Mucosa of gallbladder (tissue), 1 donor: ENCODE measurements at places on chromosomes 3 and 15. TPM values are rescaled to one million over a fixed set of nuclear protein-coding genes. Genes with fewer than 3 reads are reported as not detected.

- no peak for DNase-seq
Measured at GRCh38 chr3:157530637-157531300, 27.6 kb upstream of the VEPH1 start.

The ACOX2 gene
- 19.5 TPM for total RNA-seq

DNA sequence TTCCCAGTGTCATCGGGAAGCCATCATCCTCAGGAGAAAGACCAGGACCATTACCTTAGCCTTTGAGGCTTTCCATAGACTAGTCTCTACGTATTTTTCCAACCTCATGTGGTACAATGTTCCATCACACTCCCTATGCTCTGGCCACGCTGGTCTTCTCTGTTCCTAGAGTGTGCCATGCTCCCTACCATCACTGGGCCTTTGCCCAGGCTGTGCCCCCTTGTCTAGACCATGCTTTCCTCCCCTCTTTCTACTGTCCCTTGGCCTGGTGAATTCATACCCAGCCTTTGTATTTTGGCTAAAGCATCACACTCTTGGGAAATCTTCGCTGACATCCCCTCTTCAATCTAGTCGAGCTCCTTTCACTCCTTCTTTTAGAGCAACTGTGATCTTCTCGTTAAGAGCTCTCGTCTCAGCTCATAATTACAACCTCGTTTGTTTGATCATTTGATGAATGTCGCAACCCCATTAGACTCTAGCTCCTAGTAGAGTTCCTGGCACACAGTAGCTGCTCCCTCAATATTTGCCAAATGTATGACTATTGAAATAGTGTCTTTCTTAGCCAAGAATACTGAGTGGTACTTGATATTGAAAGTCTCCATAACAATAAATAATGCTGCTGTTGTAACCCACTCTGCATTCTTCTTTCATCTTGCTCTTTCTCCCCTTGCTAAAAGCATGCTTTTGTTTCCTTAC is 100.2 kb upstream of the FAM3D start:
- no peak for DNase-seq

The SH3GL3 gene
- not detected for total RNA-seq

- DNase-seq, result no peak
Measured at GRCh38 chr3:33942483-33943150, 144.2 kb downstream of the PDCD6IP start.

- DNase-seq, result no peak
Measured at GRCh38 chr3:150822636-150823035, 59.7 kb upstream of the SIAH2 start.

The ABI3BP gene
- total RNA-seq, result 215 TPM

DNA sequence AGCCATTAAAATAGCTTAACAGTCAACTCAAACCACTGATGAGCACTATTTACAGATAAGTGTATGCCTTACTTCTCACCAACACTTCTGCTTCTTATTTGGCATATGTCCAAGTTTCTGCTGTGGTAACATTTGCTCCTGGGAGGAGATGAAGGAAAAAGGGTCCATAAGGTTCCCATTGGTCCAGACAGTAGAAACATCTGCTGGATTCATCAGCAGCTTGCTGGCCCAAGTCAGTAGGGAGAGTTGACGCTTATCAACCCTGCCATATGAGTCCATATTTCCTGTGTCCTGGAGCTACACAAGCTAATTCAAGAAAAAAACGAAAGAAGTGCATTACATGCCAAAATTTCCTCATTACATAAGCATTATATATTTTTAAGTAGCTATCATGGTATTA is 824.5 kb downstream of the CADM2 start:
- DNase-seq, result no peak

DNA sequence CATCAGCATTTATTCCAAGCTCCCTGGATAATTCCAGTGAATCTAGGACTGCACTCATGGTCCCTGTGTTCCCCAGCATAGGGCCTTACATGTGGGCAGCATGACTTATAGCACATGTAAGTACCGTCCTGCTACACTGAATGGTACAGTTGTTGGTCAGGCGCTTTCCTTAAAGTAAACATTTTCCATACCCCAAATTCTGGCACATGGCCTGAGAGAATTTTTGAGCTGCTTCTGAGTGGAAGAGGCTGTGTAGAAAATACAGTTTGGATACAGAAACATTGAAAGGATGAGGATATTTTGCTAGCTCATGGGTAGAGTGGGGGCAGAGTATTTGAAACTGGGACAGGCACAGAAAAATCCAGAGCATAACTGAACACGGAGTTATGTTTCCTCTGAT is 27.6 kb downstream of the CORO2B start:
- DNase-seq, result no peak

DNA sequence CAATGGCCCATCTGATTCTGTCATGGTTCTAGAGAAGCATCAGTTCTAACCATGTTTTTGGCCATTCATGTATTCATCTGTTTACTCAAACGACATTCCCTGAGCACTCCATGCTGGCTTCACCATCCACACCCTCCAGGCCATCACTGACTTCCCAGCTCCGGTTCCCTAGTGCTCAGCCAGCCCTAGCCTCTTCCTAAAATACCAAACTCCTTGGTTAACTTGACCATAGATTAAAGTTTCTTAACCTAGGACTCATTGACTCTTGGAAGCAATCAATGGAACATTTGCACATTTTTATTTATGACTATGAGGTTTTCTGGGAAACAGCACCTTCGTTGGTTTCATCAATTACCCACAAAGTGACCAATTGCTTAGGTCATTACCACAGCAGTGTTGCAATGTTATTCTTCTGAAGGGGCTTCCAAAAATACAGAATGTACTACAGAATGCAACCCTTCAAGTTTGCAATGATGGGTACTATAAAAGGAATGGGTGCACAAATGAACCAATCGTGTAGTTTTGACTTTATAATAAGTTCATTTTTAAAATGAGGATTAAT is 27.2 kb upstream of the SLC25A36 start:
- no peak for DNase-seq

- peak; percentile 44 for DNase-seq
Measured at GRCh38 chr15:80977627-80978036, 12.0 kb downstream of the MESD start.

- no peak for DNase-seq
Measured at GRCh38 chr15:67043939-67044771, 21.2 kb upstream of the SMAD3 start.

DNA sequence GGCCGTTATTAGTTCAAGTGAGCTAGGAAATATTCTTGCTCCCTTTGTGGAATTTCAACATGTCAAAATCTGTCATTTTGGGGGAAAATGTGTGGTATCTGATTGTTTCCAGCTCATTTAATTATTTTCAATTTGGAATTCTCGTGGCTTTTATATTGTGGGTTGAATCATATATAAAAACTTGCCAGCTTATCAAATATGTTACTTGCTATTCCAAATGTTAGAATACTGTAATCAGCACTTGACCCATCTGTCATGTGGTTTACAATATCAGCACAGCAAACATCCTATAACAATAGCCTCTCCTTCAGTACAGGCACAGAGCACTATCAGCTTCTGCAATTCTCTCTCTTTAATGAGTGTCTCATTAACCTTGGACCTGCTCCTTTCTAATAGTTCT is 130.2 kb upstream of the FEZF2 start:
- no peak for DNase-seq

The KIAA1143 gene
- total RNA-seq, result 25.8 TPM

GRCh38 chr3:184345317-184346144 is 8.1 kb downstream of the FAM131A start:
- peak; percentile 83 for DNase-seq

The BBS4 gene
- 16.1 TPM for total RNA-seq

The SAMMSON gene
- not detected for total RNA-seq

- DNase-seq, result no peak
Measured at GRCh38 chr3:194561306-194561974, 71.8 kb downstream of the TMEM44 start.

DNA sequence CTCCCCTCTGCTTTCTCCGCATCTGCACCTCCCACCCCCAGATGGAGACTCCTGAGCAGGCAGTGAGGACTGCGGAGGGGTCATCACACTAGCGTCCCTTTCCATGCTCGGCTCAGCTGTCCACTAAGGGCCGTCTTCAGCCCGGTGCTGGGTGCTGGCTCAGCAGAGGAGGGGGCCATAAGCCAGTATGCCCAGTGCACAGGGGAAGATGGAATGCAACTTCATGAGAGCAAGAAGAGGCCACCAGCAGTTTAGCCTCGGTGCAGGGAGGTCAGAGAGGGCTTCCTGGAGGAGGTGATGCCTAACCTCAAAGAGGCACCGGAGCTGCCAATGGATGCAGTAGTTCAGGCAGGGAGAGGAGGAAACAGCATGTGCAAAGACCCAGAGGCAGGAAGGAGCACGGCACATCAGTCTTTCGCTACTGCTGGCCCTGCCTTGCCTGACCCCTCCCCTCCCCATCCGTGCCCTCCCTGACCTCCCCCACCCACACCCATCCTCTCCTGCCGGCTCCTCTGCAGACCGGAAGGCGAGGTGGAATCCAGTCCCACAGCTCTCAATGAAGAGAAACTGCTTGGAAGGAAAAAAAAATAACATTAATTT is 15.2 kb upstream of the PLXND1 start:
- no peak for DNase-seq

- no peak for DNase-seq
Measured at GRCh38 chr15:38263996-38264395, 11.4 kb downstream of the SPRED1 start.

DNA sequence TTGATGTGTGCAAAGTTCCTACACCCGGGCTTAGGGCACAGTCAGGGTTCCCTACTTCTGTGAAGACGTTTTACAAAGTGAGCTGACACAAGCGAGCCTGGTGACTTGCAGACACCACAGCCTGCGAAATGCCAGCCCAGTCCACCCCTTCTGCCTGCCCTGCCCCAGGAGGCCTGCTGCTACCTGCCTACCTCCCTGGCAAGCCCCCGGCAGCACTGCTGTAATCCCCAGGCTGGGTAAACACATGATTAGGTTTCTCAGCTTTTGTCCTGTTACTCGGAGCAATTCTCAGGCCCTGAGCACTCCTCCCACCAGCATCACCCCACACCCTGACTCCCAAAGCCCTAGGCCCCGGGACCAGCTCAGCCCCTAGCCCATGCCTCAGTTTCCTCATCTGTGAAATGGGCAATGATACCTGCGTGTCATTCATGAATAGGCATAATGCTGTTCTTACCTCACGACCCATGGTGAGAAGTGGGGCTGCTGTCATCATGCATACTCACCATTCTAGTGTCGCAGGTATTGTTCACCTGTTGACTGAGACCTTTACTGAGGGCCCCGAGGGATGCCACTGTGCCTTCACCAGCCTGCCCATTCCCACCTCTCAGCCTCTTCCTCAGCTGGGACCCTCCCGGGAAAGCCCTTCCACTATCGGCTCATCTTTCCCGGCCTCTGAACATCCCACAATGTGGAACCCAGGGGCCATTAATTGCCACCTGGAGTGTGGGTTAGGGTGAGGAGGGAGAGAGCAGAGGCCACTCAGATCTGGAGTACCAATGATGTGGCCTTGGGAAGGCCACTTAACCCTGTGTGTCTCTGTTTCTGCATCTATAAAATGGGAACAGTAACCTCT is 31.5 kb upstream of the SLC6A6 start:
- DNase-seq, result no peak
